GM23338 (cell line): ENCODE measurements at places on chromosomes 11 and 22.

DNA sequence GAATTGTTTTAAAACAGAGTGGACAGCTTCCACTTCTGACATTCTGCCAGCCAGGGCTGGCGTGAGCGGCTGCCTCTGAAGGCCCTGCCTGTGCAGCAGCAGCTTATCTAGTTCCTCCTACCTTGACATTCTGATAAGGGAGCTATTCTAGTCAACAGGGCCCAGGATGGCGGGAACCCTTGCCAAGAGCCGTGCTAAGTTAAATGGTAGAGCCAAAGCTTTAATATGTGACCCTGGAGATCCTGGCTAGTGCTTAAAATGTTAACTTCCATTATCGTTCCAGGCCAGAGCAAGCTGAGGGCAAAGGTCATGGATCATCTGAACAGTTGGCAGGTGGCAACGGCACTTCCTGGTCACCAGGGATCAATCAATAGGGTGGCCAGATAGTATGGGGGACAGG lies 3.5 kb downstream of the KCNJ5 start:
- no peak for DNase-seq

DNA sequence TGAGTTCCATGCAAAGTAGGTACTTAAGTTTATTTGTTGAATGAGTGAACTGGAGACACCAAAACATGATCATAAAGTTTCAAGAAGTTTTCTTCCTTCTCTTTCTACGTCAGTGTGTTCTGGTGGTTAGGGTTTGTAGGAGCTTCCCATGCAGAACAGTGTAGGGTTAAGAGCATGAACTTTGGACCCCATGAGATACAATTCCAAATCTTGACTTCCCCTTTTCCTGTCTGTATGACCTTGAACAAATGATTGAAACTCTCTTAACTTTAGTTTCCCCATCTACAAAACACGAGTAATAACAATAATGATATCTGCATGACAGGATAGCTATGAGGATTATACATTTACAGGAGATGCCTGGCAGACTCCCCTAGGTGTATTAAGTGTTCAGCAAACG lies 41.0 kb upstream of the TENM4 start:
- DNase-seq: no peak

GRCh38 chr22:21042978-21043859 lies 2.5 kb upstream of the LRRC74B start:
- no peak for DNase-seq

DNA sequence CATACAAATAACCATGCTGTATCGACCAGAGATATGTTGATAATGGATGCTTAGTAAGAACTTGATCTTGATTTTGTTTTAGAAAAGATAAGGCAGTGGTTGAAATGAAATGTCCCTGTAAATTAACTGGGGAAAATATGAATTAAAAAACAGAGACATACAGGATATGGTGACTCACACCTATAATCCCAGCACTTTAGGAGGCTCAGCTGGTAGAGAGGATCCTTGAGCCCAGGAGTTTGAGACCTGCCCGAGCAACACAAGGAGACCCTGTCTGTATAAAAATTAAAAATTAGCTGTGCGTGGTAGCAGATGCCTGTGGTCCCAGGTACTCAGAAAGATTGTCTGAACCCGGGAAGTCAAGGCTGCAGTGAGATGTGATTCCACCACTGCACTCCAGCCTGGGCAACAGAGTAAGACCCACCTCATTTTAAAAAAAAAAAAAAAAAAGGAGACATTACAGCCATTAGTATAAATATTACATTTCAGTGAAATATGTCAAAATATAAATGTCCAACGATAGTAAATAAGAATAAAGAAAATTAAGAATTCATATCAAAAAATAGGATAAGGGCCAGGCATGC lies 4.6 kb downstream of the PICALM start:
- DNase-seq: no peak

DNA sequence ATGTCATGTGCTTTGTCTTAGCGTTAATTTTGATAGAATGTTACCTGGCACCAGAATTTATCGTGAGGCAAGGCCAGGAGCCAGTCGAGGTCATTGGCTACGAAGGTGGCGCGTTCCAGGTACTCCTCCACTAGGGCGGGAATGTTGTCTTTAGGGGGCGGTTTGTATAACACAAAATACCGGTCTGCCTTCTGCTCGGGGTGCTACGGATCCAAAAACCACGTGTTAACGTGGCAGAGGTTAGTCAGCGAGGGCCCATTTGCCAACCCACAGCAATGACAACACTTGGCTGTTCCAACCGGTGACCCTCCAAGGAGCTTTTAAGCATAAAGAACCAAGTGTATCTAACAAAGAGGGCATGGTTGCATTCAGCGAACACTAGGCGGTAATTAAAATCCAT lies 12.5 kb downstream of the ASCC2 start:
- DNase-seq: no peak

DNA sequence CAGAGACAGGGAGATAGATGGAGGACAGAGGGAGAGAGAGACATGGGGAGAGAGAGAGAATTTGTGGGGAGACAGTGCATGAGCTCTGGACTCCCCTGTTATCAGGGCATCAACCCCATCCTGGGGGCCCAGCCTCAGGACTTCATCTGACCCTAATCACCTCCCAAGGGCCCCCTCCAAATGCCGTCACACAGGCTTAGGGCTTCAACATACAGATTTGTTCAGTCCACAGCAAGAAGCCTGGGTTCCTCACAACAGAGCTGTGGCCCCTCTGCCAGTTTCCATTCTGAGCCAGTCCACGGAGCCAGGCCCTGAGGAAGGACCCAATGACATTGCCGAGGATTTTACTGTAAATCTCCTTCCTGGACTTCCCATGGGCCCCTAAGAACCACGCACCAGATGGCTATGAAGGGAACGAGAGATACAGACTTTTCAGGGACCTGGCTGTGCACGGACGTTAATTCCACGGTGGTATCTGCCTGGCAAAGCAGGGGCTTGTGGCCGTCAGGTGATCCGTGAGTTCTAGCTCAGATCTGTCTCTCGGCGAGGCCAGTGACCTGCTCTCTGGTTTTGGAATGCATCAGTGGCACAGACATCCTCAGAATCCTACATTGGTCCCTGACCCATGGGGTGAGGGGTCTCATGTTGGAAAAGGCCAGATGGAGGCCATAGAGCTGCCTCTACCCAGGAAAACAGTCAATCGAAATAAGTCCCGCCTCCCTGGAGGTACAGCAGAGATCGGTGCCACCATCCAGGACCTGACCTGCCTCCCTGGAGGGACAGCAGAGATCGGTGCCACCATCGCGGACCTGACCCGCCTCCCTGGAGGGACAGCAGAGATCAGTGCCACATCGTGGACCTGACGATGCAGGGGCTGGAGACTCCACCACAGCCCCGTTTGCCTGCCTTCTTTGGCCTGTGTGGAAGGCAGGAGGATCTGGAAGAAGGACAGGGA lies 8.7 kb upstream of the B4GALNT4 start:
- DNase-seq: no peak

GRCh38 chr11:18321578-18321968 lies 367 bp downstream of the HPS5 start:
- DNase-seq: peak; percentile 17

DNA sequence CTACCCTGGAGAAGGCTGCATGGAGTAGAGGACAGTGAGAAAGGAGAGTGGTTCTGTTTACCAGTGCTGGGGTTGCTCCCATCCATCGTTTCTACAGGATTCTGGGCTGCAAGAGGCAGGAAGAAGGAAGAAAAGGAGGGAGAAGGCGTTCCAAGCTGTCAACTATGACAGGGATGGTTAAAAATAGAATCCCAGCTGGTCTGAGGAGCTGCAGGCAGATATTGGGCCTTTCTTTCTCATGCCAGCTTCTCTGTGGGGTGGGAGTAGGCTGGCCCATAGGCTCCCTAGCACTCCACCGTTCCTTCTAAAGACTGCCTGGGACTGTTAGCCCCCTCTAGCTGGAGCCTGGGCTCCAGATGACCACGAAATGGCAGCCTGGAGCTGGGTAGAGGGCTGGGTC lies 13.6 kb downstream of the CCKBR start:
- DNase-seq: no peak

- peak; percentile 72 for DNase-seq
These were observed 583 bp downstream of the PDGFD start for GRCh38 chr11:104163100-104164027.

DNA sequence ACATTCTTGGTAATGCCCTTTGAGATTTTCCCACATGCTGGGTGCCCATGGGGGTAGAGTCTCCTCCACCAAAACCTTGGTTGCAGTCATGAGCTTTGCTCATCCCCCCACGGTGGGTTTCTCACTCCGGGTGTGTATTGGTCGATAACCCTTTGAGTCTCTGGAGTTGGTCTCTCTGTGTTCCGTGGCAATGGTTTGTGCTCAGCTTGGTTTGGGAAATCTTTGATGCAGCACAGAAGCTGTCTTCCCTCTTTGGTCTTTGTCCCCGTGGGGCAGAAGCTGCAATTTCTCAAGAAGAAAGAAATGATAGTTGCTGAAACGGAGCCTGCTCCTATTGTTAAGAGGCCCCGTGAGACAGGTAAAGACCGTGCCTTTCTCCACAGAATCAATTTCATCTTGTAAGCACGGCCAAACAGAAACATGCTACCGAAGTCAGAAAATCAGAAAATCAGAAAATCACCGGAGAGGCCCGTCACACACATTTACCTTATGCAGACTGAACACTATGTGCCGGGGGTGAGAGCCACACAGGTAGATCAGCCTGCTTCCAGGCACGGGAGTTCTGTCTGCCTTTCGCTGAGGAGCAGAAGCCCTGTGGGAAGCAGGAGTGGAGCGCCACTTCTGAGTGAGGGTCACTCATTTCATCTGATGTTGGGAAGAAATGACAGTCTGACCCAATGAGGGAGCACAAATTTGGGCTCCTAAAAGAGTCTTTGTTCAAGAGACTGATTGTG lies 186.1 kb downstream of the TBC1D22A start:
- DNase-seq: no peak

DNA sequence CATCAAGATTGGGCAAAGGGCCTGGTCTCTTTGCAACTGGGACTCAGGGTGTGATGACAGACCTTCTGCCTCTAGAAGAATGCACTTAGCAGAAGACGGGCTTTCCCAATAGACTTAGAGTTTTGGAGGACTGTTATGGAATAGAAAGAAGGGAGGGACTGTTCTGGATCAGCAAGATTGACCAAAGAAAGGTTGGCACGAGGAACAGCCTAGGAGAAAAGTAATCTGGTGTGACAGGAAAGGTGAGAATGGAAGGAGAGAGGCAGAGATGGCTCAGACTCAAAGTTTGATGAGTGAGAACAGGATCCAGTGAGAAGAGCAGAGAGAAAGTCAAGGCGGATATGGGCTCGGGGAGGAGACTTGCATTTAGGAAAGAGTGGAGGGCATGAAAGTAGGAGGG lies 23.0 kb upstream of the TMEM45B start:
- no peak for DNase-seq

DNA sequence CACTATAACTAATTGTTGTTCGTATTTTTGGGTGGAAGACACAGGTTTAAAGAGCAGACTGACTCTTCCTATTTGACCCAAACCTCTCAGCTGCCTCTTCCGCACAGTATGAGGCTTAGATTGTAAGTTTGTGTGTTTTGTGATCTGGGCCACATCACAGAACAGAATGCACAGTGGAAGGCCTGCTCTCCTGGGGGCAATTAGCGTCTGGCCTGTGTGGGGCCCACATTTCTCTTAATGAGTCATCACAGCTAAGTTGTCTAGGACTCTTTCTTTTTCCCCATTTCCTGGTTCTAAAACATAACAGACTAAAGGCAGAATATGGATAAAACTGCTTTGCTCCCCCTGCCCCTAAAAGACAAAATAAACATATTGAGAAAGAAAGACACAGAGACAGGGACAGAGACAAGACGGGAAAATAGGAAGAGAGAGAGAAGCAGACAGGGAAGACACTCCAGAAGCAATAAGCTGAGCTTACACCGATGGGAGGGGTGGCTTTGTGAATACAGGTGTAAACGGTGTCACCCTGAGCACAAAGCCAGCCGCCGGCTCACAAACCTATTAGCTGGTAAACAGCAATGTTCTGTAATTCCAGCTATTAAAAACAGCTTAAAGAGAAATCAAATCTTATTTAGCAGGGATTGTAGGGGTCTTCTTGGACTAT lies 127.4 kb upstream of the OPCML start:
- peak; percentile 41 for DNase-seq

DNA sequence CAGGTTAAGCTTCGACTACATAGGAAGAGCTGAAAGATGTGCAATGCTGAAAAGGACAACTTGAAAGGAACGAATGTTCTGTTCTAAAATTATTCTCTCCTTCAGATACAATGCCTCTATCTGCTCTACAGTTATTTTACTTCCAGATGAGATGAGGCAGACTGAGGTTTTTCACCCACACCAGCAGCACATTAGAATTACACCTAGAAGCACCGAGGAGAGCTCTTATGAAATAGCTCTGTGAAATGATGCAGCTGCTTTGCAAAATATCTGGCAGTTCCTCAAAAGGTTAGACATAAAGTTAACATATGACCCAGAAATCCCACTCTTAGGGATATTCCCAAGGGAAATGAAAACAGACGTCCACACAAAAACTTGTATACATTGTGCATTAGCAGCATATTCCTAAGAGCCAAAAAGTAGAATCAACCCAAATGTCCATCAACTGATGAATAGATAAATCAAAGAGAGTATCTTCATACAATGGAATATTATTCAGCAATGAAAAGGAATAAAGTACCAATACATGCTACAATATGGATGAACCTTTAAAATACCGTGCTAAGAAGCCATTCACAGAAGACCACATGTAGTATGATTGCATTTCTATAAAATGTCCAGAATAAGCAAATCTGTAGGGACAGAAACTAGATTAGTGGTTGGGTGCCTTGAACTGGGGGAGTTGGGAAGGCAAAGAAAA lies 34.5 kb downstream of the WT1 start:
- no peak for DNase-seq

DNA sequence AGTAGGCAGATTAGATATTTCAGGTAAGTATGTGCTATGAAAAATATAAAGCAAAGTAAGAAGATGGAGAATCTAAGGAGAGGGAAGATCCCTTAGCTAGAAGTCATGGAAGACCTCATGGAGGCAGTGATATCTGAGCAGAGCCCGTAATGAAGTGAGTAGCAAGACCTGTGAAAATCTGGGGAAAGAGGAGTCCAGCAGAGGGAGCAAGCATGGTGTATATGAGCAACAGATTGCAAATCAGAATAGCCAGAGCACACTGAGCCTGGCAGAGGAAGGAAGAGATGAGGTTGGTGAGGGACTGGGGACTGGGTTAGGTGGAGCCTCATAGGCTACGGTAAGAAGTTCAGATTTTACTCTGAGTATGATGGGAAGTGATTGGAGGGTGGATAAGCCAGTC lies 9.4 kb downstream of the LHFPL7 start:
- DNase-seq: peak; percentile 66

GRCh38 chr11:20080032-20080685 lies 80.1 kb downstream of the DBX1 start:
- DNase-seq: no peak

- no peak for DNase-seq
These were observed 10.3 kb downstream of the KIAA1671 start for GRCh38 chr22:24962835-24963234.

- no peak for DNase-seq
These were observed 40.2 kb downstream of the RPL27A start for GRCh38 chr11:8722809-8723208.
